Mesenteric fat pad (tissue), 1 donor: ENCODE measurements at places on chromosomes 13 and 19. TPM values are rescaled to one million over a fixed set of nuclear protein-coding genes. Genes with fewer than 3 reads are reported as not detected.

- DNase-seq, result no peak
These were observed 54.8 kb downstream of the COG3 start for GRCh38 chr13:45519493-45519892.

- DNase-seq, result no peak
These were observed 8.7 kb upstream of the SMG9 start for GRCh38 chr19:43763473-43763939.

GRCh38 chr19:56126983-56127780 lies 6.1 kb upstream of the ZNF787 start:
- DNase-seq, result no peak

DNA sequence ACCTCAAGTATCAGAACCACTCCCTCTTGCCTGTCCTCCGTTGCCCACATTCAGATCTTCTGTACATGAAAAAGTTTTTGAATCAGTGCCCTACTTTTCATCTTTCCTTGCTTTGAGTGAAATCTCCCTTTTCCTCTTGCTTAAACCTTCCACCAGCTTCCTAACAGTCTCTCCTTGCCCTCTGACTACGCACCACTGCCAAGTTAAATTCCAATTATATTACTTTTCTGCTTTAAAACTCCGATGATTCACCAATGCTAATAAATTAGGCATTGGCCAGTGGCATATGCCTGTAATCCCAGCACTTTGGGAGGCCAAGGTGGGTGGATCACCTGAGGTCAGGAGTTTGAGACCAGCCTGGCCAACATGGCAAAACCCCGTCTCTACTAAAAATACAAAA lies 30.7 kb upstream of the RFXAP start:
- DNase-seq, result no peak

DNA sequence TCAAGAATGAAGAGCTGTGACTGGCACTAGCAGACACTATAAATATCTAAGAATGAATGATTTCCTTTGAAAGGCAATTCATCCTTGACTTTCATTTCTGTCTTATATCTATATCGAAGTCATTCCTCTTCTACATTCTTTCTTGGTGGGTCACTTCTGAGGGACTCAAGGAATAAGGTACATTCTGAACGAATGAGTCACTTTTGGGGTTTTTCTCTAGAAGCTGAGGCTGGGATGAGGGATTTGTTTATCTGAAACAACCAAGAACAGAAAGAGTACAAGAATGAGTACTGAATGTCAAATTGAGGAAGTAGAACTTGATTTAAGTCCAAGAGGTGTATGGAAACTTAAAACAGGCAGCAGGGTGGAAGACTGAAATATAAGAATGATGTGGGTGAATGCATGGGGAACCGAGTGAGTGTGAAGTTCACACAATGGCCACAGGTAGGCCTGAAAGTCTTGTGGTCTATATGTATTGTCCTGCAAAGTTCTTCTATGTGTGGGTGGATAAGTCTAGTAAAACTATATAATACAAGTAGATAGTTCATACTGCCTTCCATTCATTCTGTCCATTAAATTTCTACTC lies 343.9 kb downstream of the OXGR1 start:
- DNase-seq, result no peak

DNA sequence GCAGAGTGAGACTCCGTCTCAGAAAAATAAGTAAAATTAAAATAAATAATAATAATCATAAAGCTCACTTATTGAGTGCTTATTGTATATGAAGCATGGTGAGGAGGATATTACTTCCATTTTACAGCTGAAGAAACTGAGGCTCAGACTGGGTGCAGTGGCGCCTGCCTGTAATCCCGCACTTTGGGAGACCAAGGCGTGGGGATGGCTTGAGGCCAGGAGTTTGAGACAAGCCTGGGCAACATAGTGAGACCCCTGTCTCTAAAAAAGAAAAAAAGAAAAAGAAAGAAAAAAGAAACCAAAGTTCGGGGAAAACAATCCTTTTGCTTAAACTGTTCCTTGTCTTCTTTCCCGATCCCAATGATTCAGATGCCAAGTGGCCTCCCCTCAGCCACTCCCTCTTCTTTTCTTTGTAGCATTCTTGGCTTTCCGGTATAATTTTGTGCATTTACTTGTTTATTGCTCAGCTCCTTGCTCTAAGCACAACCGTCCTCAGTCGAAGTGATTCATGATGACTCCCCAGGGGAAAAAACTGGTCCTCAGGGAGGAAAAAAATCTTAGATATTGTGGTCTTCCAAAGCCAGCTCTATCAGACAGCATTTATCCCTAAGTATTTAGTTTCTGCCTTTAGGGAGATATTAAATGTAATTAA lies 965 bp upstream of the EIF3G start:
- DNase-seq, result no peak

- no peak for DNase-seq
These were observed 56.6 kb downstream of the GPC6 start for GRCh38 chr13:93283255-93283654.

DNA sequence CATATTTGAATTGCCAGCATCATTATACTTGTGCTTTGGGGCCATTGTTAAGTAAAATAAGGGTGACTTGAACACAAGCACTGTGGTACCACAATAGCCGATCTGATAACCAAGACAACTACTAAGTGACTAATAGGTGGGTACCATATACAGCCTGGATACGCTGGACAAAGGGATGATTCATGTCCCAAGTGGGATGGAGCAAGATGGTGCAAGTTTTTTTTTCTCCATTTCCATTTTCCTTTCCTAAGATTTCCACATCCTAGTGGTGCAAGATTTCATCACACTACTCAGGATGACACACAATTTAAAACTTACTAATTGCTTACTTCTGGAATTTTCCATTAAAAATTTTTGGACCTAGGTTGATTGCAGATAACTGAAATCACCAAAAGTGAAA lies 15.1 kb downstream of the BRCA2 start:
- no peak for DNase-seq

DNA sequence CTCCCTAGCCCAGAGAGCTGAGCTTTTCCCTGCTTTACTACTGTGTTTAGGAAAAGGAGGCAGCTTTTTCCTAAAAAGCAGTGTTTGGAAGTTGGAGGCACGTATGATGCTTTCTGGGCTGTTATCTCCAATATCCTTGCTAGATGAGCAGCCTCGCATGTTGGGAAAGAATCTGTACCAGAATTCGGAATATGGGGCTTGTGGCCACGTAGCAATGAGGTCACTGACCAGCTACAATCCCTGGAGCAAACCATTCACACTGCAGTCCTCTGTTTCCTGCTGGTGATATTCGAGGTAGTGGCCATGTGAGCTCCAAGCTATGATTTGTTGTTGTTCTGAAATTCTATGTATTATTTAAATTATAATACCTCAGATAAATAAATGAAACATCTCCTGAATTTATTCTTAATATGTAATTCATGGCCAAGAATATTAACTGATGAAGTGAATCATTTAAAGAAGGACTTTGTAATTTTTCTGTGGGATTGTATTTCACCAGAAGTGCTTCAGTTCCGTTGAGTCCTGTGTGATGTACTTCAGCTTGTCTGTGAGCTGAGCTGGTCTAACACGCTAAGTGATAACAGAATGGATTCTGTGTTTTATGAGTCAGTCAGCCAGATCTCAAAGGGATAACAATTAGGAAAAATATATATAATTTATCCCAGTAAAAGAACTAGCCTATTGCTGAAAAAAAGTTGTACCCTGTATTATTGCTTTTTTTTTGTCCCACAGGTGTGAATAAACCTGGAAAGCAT lies 319.5 kb downstream of the SHISA2 start:
- DNase-seq, result no peak

GRCh38 chr13:94298346-94298745 lies 181.1 kb downstream of the DCT start:
- no peak for DNase-seq

DNA sequence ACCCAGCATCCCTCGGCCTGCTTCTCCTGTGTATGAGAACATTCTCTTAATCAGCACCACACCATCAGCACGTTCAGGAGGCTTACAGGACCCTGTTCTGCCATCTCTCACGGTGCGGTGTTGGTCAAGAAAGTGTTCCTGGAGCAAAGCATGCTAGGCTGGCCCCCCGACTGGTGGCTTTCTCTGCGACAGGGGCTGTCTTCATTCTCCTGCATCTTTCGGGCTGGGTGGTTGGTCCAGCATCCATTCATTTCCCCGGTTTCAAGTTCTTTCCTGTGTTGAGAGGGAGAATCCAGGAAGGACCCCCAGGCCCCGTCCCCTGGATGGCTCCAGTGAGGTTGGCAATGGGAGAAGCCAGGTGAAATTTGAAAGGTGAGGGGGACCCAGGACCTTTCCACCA lies 55.8 kb downstream of the C1QTNF9 start:
- DNase-seq, result no peak

DNA sequence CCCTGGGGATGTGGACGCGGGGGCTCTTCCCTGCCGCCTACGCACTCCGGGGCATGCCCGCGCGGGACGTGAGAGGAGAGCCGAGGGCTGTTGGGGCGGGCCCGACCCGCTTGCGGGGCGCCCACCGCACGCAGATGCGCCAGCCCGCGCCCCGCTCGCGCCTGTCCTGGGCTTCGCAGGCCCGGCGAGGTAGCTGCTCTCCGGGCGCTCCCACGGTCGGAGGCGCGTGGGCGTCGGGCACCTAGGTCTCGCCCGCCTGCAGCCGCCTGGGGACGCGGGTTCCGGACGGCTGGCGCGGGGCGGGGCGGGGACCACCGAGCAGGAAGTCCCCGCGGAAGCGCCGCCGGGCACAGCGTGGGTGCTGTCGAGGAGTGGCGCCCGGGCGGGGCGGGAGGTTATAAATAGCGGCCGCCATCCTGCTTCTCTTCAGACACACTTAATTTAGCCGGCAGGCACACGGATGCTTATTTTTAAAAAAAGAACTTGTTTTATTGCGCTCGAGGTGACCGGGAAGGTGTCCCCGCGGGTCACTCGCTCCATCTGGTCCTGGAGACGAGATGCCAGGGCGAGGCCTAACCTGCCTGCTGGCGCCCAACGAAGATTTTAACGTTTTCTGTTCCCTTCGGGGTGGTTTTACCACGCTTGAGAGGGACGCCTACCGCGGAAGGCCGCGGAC lies 561 bp upstream of the GJA3 start:
- no peak for DNase-seq

DNA sequence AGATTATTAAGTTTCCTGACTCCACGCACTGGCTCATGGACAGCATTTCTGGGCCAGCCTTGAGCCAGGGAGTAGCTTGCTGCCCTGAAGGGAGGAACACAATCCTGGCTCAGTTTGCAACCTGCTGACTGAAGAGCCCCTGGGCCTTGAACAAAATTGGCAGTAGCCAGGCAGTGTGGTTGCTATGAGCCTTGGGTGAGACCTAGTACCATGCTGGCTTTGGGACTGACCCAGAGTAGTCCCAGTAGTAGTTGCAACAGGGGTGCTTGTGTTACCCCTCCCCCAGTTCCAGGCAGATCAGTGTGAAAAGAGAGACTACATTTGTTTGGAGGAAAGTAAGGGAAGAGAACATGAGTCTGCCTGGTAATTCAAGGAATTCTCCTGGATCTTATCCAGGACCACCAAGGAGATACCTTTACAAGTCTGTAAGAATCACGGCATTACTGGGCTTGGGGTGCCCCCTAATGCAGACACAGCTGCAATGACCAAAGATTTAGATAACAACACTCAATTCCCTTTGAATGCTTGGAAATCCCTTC lies 22.0 kb downstream of the ITGBL1 start:
- no peak for DNase-seq

DNA sequence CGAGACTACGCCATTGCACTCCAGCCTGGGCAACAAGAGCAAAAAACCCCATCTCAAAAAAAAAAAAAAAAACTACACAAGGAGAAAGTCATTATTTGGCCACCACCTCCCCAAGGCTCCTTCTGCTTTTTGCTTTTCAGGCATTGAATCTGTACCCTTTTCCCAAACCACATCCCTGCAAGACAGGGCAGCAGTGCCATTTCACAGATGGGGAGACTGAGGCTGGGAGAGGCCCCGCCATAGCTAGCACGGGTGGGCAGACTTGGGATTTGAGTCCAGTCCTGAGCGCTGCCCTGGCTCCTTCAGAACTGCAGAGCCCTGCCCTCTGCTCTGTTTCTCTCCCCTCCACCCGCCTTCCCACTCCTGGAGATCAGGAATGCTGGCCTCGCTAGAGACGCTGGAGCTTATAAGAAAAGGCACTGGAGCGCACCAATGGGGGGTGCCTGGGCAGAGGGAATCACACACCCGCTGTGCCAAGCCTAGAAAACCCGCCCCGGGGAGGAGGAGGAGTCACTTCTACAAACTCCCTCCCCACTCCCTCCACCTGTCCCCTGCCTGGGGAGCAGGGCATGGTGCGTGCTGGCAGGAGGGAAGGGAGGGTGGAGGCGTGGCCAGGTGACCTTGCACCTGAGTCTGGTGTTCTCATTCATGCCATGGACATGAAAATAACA lies 17.6 kb downstream of the TJP3 start:
- DNase-seq, result no peak

DNA sequence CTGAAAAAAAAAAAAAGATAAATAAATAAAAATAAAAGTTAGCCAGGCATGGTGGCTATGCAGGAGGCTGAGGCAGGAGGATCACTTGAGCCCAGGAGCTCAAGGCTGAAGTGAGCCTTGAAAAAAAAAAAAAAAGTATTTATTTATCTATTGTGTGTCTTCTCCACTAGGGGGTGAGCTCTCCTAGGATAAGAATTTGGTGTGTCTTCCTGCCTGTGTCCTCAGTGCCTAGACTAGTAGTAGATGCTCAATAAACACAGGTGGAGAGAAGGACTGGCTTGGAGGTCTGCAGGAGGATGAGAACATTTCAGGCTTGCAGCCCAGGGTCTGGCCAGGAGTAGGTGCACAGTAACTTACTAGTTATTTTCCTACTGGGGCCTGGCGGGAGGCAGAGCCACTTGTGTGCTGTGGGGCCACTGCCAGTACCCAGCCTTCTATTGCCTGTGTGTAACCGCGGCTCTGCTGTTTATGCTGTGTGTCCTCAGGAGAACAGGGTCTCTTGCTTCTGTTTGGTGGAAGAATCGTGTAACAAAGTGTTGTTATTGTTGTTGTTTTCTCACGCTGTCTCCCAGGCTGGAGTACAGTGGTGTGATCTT lies 5.4 kb downstream of the LMTK3 start:
- DNase-seq, result no peak

- no peak for DNase-seq
These were observed 46.9 kb downstream of the KLF2 start for GRCh38 chr19:16371540-16371986.

The PSG2 gene
- not detected for total RNA-seq
